ENCODE measurements at places on chromosomes 5 and 9.

DNA sequence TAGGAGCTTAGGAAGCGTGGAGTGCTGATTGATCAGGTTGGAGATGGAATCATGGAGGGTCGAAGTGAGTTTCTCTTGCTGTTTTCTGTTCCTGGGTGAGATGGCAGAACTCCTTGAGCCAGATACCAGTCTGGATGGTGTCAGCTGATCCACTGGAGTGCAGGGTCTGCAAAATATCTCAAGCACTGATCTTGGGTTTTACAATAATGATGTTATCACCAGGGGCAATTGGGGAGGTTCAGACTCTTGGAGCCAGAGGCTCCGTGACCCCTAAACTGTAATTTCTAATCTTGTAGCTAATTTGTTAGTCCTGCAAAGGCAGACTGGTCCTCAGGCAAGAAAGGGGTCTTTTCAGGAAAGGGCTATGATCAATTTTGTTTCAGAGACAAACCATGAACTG, 80.0 kb upstream of the NIPAL4 start:
- DNase-seq, result no peak

DNA sequence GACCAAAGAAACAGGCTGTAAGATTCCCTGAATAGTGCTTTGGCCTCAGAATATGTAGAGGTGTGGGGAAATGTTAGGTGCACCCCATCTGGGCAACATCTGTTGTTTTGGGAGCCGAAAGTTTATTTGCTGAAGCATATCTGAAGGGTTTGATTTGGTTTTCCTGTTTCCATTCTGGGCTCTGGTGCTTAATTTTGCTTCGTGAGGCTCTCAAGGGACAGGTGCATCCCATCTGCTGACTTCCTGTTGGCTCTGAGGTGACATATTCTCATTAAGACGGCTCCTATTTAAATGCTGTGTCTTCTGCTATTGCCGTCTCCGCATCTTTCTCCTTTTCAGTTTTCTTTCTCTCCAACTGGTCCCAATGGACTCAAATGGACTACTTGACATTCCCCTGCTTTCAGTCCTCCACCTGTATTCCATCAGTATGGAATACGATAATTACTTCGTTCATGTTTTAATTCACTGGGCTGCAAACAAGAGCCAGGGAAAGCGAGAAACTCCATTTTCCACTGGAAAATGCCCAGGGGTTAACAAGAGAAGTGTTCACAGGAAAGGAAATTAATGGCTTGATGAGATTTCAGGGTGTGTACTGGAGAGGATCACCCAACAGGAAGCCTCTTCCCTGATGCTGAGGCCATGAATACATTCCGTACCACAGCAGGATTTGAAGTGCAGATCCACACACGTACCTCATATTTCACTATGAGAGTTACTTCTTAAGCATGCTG, 104.0 kb downstream of the MTX3 start:
- no peak for DNase-seq

- no peak for DNase-seq
These were observed 357.1 kb downstream of the TRIM32 start for GRCh38 chr9:117044241-117044640.

DNA sequence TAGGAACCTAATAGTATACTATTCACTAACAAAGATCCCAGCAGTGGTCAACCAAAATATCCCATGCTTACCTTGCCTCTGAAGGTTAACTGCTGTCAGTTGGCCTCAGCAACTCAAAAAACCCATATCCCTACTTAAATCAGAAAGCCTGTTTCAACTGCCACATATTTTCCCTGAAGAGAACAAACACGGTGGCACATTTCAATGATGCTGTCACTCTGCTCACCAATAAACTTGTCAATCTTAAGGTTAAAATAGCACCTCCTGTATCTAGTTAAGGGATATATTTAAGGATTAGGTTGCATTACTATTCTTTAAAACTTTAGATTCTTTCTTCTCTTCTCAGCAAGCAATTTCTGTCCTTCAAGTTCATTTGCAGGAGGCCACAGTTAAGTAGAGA, 986.9 kb downstream of the CDH18 start:
- no peak for DNase-seq

DNA sequence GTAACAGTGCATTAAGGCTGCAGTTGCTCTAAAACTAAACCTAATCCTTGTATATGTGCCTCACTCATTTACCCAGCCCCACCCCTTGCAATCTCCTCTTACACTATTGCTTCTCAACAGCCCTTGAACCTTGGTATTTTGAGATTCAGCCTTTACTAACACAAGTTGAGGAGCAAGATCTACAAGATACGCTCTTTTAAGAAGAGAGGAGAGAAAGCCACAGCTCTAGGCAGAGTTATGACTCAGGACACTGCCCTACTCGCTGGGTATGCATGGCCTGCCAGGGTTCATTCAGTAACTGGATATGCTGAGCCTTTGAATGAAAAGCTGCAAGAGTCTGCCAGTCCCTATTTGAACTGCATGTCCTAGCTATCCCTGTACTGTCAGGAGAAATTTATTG, 219.5 kb downstream of the PCSK5 start:
- no peak for DNase-seq

GRCh38 chr9:68552700-68553476, 12.2 kb upstream of the TMEM252 start:
- no peak for DNase-seq

- DNase-seq, result no peak
These were observed 96.4 kb upstream of the SPOCK1 start for GRCh38 chr5:137595396-137596079.

GRCh38 chr5:123441408-123441807, 18.2 kb upstream of the CEP120 start:
- DNase-seq, result no peak

DNA sequence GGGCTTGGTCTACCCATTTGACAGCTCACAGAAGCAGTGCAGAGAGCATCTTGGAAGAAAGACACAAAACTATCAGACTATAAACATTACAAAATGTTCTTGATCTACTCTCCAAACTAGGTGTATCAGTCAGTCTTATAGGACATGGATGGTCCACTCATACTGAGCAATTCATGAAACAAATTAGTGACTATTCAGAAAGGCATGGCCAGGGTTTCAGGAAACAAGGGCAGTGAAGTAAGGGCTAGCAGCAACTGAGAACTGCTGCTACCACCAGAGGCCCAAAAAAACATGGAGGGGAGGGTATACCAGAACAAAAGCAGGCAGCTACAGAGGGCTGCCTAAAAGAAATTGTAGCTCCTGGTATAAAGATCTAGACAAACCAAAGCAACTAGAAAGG, 287.0 kb downstream of the PIK3R1 start:
- no peak for DNase-seq

DNA sequence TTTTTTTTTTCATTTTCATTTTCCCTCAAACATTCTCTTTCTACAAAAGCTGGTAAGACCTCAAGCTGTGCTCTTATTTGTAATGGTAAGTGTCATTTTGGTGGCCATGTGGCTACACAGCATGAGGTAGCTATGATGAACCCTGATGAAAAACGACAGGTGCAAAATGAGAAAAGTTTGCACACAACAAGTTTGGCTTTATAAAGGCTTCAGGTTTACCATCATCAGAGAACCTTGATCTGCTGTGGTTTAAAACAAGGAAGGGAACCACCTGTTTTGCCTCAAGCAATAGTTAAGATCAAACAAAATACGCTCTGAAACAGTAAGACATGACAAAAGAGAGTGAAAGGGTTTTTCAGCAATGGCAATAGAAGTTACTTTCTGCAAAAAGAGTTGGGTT, 1124.6 kb upstream of the ACO1 start:
- no peak for DNase-seq

Data from AML-193 (cell line).